ENCODE measurements at places on chromosomes 5 and 9.

DNA sequence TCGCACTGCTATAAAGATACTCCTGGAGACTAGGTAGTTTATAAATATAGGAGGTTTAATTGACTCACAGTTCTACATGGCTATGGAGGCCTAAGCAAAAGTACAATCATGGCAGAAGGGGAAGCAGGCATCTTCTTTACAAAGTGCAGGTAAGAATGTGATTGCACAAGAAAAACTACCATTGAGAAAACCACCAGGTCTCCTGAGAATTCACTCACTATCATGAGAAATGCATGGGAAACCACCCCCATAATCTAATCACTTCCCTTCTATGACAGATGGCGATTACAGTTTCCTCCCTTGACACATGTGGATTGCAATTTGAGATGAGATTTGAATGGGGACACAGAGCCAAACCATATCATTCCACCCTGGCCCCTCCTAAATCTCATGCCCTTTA lies 121.2 kb upstream of the ST8SIA4 start:
- no peak for DNase-seq

DNA sequence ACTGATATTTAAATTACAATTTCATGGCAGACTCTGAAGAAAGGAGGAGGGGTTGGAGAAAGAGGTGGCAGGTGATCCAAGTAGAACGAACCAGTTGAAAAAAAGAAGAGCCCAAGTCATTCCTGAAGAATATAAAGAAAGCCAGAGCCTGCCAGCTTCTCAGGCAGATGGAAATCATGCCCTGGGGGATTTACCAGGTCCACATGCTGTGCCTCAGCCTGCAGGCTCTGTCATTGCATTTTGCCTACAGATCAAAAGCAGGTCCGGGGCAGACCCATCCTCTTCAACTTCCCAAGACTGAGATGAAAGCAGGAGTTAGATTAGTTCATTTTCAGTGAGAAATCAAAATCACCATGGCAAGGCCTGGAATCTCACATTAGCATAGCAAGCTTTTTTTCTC lies 48.5 kb downstream of the GDNF start:
- no peak for DNase-seq

GRCh38 chr5:83518319-83519061 lies 46.9 kb downstream of the VCAN start:
- DNase-seq: peak; percentile 76

- no peak for DNase-seq
These were observed 88.5 kb downstream of the PRR16 start for GRCh38 chr5:120552638-120553037.

DNA sequence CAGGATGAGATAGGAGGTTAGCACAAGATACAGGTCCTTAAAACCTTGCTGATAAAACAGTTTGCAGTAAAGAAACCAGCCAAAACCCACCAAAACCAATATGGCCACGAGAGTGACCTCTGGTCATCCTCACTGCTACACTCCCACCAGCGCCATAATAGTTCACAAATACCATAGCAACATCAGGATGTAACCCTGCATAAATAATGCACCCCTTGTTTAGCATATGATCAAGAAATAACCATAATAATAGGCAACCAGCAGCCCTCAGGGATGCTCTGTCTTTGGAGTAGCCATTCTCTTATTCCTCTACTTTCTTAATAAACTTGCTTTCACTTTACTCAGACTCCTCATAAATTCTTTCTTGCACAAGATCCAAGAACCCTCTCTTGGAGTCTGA lies 86.9 kb upstream of the PRSS3 start:
- DNase-seq: no peak

Measured in fibroblast of the aortic adventitia (primary cell).